ENCODE measurements at places on chromosomes 16 and 17.

DNA sequence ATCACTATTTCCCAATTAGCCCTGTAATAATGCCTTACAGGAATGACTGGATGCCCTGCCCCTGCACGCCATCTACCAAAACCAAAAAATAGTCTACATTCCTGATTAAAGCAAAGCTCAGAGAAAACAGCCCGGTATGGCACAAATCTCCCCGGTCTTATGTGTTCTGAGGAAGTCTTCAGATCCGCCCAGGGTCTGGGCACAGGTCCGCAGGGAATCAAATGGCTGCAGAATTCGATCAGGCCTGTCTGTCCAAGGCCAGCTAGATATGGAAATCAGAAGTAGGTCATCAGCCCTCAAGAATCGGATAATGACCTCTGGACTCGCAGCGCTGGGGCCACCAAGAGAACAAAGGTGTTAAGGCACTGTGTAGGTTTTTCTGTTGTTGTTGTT, 171.0 kb downstream of the ZFHX3 start:
- DNase-seq, result no peak

DNA sequence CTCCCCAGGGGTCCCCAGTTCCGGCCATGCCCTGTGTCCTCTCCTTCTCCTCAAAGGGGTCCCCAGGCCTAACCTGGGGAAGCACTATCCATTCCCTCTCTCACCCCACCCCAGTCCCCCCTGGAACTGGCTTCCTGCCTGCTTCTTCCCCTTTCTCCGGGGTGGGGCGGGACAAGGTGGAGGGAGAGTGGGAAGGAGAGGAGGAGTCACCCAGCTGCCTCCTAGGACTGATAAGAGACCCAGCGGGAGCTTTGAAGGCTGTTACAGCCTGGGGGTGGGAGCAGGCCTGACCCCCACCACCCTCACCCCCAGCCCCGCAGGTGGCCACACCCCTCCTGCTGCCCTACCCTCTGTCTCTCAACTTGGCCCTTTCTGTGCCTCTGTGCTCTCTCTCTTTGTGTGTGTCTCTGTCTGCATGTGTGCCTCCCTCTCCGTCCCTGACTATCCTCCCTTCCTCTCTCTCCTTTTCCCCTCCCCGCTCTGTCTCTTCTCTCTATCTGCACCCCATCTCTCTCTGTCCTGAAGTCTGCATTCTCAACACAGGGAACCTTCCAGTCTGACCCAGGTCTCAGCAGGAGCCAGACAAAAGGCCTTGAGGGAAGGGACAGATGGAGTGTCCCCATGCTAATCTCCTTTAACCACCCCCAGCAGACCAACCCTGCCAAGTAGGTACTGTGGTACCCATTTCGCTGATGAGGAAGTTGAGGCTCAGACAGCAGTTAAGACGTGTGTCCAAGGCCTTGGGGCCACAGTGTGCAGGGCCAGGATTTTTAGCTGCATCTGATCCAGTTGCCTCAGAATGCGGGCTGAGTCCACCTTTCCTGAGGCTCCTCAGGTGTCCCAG, 66.1 kb downstream of the RAB11FIP4 start:
- no peak for DNase-seq

DNA sequence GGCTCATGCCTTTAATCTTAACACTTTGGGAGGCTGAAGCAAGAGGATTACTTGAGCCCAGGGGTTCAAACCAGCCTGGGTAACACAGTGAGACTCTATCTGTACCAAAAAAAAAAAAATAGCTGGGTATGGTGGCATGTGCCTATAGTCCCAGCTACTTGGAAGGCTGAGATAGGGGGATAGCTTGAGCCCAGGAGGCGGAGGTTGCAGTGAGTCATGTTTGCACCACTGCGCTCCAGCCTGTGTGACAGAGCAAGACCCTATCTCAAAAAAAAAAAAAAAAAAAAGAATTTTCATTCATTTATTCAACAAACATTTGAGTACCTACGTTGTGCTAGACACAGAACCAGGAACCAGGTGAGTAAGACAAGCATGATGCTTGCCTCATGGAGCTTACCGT, 73.6 kb upstream of the MRTFB start:
- DNase-seq, result no peak

GRCh38 chr16:51416926-51417325, 265.9 kb upstream of the SALL1 start:
- no peak for DNase-seq

GRCh38 chr16:3587547-3588110, 10.4 kb upstream of the NLRC3 start:
- DNase-seq, result no peak
